ENCODE measurements at places on chromosomes 2 and 18. TPM values are rescaled to one million over a fixed set of nuclear protein-coding genes. Genes with fewer than 3 reads are reported as not detected.

The INHA gene
- not detected for total RNA-seq

The KCNIP3 gene
- 14.2 TPM for total RNA-seq

The DNMT3A gene
- total RNA-seq, result 7.5 TPM

The UGT1A3 gene
- total RNA-seq, result not detected

The TACR1 gene
- total RNA-seq, result 0.44 TPM

The CDH20 gene
- total RNA-seq, result 0.29 TPM

The KANSL1L gene
- total RNA-seq, result 17.5 TPM

The PDCL3 gene
- total RNA-seq, result 10.2 TPM

The PLGLB1 gene
- 0.25 TPM for total RNA-seq

The ANKAR gene
- total RNA-seq, result 5.7 TPM

The CHMP1B gene
- total RNA-seq, result 38.2 TPM

The ZNG1B gene
- 13.7 TPM for total RNA-seq

The RFX8 gene
- total RNA-seq, result not detected

The CHST9 gene
- not detected for total RNA-seq

The C2orf78 gene
- not detected for total RNA-seq

The ZNF407 gene
- 7.2 TPM for total RNA-seq

The RNF149 gene
- total RNA-seq, result 39.5 TPM

The PROC gene
- total RNA-seq, result not detected

The ANKZF1 gene
- total RNA-seq, result 30.6 TPM

The PHOSPHO2 gene
- 1.1 TPM for total RNA-seq

The MERTK gene
- total RNA-seq, result 0.64 TPM

The PLCL1 gene
- 15.5 TPM for total RNA-seq

The SAG gene
- not detected for total RNA-seq

The PSMA8 gene
- not detected for total RNA-seq

The HOXD13 gene
- total RNA-seq, result not detected

The MC2R gene
- total RNA-seq, result not detected

The DQX1 gene
- total RNA-seq, result not detected

The BZW1 gene
- 250 TPM for total RNA-seq

The FOXD4L1 gene
- total RNA-seq, result 0.15 TPM

The CCDC85A gene
- total RNA-seq, result 0.06 TPM

The TSGA10 gene
- total RNA-seq, result 2.1 TPM

The KCTD18 gene
- total RNA-seq, result 22.4 TPM

Measured in cardiac ventricle fibroblast (primary cell).